ENCODE measurements at places on chromosomes 12 and 14.

- H3K4me1 ChIP-seq, result no peaks in the 10 kb centered on the region
- H3K27ac ChIP-seq, result no peak overlapping the region
- peaks cover 59% of the 10 kb centered on the region for H3K27me3 ChIP-seq
- no peak for DNase-seq
These were observed 147.6 kb downstream of the NDUFA12 start for GRCh38 chr12:94855853-94856252.

DNA sequence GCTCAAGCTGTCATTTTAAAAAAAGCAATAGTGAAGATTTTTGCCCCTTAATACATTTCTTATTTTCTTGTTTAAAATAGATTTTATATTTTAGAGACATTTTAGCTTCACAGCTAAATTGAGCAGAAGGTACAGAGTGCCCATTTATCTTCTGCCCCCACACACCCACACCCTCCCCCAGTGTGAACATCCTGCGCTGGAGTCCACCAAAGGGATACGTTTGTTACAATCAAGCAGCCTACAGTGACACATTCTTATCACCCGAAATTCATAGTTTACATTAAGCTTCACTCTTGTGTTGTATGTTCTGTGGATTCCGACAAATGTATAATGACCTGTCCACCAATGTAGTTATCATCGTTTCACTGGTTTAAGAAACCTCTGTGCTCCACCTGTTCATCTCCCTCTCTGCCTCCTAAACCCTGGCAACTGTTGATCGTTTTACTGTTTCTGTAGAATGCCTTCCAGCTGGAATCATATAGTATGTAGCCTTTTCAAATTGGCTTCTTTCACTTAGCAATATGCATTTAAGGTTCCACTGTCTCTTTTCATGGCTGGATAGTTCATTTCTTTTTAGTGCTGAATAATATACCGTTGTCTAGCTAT lies 91.0 kb upstream of the TRAF3 start:
- H3K4me1 ChIP-seq, result peaks cover 2% of the 10 kb centered on the region
- no peak overlapping the region for H3K27ac ChIP-seq

GRCh38 chr12:8637666-8638065 lies 25.0 kb downstream of the MFAP5 start:
- no peak overlapping the region for H3K4me3 ChIP-seq
- H3K36me3 ChIP-seq, result no peaks in the 10 kb centered on the region
- DNase-seq, result no peak

GRCh38 chr14:81275305-81276072 lies 54.7 kb upstream of the GTF2A1 start:
- DNase-seq, result no peak
- no peak overlapping the region for H3K27ac ChIP-seq
- H3K27me3 ChIP-seq, result peaks cover 21% of the 10 kb centered on the region
- H3K36me3 ChIP-seq, result no peaks in the 10 kb centered on the region
- H3K4me3 ChIP-seq, result no peak overlapping the region
- H3K4me1 ChIP-seq, result no peaks in the 10 kb centered on the region

DNA sequence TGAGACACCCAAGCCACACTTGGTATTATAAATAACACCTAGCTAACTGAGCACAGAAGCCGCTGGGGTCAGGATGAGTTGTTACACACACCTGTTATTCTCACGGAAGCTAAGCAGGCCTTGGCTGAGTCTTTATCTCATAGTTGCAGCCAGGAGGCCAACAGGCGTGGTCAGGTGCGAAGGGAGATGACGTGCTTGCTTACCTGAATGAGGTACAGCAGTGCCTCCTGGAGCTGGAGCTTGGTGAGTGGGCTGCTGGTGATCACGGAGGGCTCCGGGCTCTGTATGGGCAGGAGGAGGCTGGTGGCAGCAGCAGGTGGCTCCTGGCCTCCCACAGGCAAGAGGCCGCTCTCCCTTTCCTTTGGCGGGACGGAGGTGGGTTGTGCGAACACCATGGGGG lies 30.4 kb upstream of the CACNA2D4 start:
- no peaks in the 10 kb centered on the region for H3K27me3 ChIP-seq
- H3K4me3 ChIP-seq, result no peak overlapping the region
- no peak for DNase-seq
- H3K27ac ChIP-seq, result no peak overlapping the region
- H3K36me3 ChIP-seq, result peaks cover 72% of the 10 kb centered on the region

DNA sequence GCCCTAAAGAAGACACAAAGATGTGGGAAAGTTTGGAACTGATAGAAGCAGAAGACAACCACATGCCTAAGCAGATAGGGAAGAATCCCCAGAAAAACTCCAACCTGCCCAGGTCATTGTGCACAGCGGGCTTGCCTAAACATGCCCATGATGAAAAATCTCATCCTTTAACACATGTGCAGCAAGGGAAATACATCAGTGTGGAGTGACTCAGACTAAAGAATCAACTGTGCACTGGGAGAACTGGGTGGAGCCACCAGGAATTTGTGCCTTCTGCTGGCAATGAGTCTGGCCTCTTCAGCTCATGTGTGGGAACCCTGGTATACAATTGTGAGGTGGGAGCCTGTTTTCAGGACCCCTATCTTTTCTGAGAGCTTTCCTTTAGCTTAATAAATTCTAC lies 398.5 kb downstream of the FSCB start:
- no peaks in the 10 kb centered on the region for H3K36me3 ChIP-seq
- no peak for DNase-seq
- no peak overlapping the region for H3K4me3 ChIP-seq
- H3K27me3 ChIP-seq, result no peaks in the 10 kb centered on the region
- H3K27ac ChIP-seq, result no peak overlapping the region

GRCh38 chr12:78269620-78270019 lies 438.9 kb downstream of the NAV3 start:
- DNase-seq, result no peak
- no peak overlapping the region for H3K4me3 ChIP-seq
- no peaks in the 10 kb centered on the region for H3K36me3 ChIP-seq
- H3K4me1 ChIP-seq, result no peaks in the 10 kb centered on the region

- H3K4me1 ChIP-seq, result peaks cover 7% of the 10 kb centered on the region
- DNase-seq, result no peak
- no peak overlapping the region for H3K4me3 ChIP-seq
- H3K36me3 ChIP-seq, result peaks cover 2% of the 10 kb centered on the region
- no peaks in the 10 kb centered on the region for H3K27me3 ChIP-seq
- H3K27ac ChIP-seq, result no peak overlapping the region
These were observed 30.4 kb downstream of the CHST11 start for GRCh38 chr12:104486943-104487819.

- no peak overlapping the region for H3K4me3 ChIP-seq
- no peak for DNase-seq
- peaks cover 5% of the 10 kb centered on the region for H3K36me3 ChIP-seq
- no peak overlapping the region for H3K27ac ChIP-seq
These were observed 4.7 kb upstream of the KRT7 start for GRCh38 chr12:52228366-52228765.

DNA sequence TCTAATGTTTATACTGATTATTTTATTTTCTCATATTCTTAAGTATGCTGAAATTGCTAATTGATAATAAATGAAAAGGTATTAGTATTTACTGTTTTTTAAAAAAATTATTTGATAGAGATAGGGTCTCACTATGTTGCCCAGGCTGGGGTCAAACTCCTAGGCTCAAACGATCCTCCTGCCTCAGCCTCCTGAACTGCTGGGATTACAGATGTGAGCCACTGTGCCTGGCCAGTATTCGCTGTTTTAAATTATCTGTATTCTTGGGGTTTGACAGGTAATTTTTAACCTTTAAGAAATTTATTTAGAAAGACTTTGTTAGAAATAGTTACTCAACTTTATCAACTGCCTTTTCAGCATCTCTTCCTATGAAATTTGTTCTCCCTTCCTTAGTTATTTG lies 32.2 kb downstream of the RAN start:
- H3K4me3 ChIP-seq, result no peak overlapping the region
- no peaks in the 10 kb centered on the region for H3K36me3 ChIP-seq
- H3K4me1 ChIP-seq, result no peaks in the 10 kb centered on the region
- H3K27me3 ChIP-seq, result peaks cover 13% of the 10 kb centered on the region

DNA sequence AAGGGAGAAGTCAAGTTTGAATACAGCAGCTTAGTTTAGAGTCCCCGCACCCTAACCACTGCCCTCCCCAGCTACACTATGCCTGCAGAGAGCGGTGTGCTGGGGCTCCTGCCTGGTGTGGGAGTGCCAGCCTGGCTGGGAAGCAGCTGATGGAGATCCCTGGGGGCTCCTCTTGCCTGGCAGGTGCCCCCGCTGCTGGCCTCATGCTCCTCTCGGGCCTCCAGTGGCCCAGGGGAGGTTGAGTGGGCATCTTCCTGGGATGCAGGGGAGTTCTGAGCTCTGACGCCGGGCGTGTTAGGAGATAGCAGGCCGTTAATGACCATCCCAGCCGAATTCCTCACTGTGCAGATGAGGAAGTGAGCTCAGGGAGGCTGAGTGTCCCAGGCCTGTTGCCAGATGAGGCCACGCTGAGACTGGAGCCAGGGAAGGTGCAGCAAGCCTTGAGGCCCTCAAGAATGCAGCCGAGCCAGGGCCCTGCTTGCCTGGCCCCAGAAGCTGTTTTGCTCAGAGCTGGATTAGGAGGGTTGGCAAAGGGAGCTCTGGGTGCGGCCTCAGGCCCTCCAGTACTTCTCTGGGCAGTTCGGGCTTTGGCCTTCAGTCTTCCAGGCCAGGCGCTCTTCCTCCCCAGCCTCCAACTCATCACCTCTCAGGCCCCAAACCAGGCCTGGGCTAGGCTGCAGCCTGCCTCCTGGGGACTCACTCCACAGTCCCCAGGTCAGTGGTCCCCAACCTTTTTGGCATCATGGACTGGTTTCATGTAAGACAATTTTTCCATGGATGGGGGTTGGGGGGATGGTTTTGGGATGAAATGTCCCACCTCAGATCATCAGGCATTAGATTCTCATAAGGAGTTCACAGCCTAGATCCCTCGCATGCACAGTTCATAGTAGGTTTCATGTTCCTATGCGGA lies 6.6 kb upstream of the CYP46A1 start:
- no peak overlapping the region for H3K4me3 ChIP-seq
- no peaks in the 10 kb centered on the region for H3K27me3 ChIP-seq
- no peak for DNase-seq
- no peak overlapping the region for H3K27ac ChIP-seq

GRCh38 chr12:69030321-69030720 lies 97.3 kb upstream of the CPM start:
- no peaks in the 10 kb centered on the region for H3K36me3 ChIP-seq
- no peak overlapping the region for H3K27ac ChIP-seq
- H3K27me3 ChIP-seq, result no peaks in the 10 kb centered on the region
- peaks cover 5% of the 10 kb centered on the region for H3K4me1 ChIP-seq
- no peak overlapping the region for H3K4me3 ChIP-seq

GRCh38 chr12:12733118-12733517 lies 15.9 kb downstream of the CDKN1B start:
- peaks cover under 1% of the 10 kb centered on the region for H3K36me3 ChIP-seq
- H3K27me3 ChIP-seq, result no peaks in the 10 kb centered on the region
- no peak overlapping the region for H3K4me3 ChIP-seq
- peak overlapping the region; percentile 92 for H3K27ac ChIP-seq
- H3K4me1 ChIP-seq, result peaks cover 53% of the 10 kb centered on the region

DNA sequence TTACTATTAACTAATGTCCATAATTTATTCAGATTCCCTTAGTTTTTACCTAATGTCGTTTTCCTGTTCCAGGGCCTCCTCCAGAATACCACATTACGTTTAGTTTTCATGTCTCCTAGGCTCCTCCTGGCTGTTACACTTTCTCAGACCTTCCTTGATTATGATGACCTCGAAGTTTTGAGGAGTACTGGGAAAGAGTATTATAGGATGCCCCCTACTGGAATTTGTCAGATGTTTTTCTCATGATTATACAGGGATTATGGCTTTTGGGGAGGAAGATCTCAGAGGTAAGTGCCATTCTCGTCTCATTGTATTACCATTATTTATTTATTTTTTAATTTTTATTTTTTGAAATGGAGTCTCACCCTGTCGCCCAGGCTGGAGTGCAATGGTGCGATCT lies 17.7 kb upstream of the C1S start:
- peaks cover 5% of the 10 kb centered on the region for H3K27me3 ChIP-seq
- DNase-seq, result no peak
- peaks cover 8% of the 10 kb centered on the region for H3K4me1 ChIP-seq
- no peaks in the 10 kb centered on the region for H3K36me3 ChIP-seq

- H3K36me3 ChIP-seq, result no peaks in the 10 kb centered on the region
- peaks cover 4% of the 10 kb centered on the region for H3K27me3 ChIP-seq
- H3K27ac ChIP-seq, result no peak overlapping the region
- H3K4me1 ChIP-seq, result peaks cover 6% of the 10 kb centered on the region
These were observed 211.0 kb upstream of the NUDT4 start for GRCh38 chr12:93166541-93167307.

DNA sequence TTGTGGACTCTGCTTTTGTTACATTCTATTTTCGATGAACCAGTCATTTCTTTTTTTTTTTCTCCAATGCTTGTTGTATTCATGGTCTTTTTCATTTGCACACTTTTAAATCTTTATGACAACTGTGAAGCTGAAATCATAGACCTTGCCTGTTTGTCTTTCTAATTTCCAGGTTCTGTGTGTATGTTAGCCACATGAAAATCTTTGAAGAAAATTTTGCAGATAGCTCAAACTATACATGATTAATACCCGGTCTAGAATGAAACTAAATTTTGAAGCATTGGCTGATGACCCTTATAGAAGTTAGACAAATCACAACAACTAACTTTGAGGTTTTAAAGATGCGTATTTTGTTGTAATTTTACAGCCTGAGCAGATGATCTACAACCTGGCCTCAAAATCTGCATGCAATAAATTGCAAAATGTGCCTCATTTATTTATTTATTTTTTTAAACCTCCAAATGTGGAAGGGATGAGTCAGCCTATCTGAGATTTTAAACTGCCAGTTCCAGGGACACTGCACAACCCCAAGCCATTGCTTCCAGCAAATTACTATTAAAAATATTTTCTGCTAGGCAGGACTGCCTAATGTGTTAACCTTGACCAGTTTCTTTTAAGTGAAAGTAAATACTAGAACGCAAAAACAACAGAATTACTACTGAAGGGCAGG lies 96.3 kb upstream of the NAV3 start:
- no peak overlapping the region for H3K27ac ChIP-seq
- no peaks in the 10 kb centered on the region for H3K36me3 ChIP-seq
- peaks cover 14% of the 10 kb centered on the region for H3K4me1 ChIP-seq
- peaks cover 3% of the 10 kb centered on the region for H3K27me3 ChIP-seq
- H3K4me3 ChIP-seq, result no peak overlapping the region

DNA sequence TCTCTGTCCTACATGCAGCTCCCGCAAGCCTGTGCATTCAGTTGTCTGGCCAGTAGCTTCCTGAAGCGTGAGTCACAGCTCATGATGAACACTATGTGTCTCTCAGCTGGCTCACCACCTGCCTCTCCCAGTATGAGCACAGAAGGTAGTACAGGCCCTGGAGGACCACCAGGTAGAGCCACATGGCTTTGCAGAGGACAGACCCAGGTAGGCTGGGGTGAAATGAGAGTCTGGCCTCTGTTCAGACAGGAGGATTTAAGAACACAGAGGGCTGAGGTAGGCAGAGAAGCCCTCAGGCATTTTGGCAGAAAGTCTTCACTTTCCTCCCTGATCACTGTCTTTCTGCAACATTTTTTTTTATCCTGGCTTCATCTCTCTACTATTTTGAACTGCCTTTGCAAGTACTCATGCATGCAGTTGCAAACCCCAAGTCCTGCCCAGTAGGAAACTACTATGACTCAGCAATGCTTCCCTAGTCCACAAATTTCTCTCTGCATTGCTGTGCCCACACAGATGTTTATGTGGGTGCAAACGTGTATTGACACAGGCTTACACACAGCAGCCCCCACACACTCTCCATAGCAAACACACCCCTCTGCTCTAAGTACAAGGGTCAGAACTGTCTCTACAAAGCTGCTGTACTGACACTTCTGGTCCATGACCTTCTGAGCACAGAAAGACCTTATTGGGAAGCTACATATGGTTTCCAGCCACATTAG lies 7.2 kb upstream of the SDR9C7 start:
- H3K27ac ChIP-seq, result peak overlapping the region; percentile 48
- H3K36me3 ChIP-seq, result no peaks in the 10 kb centered on the region
- peaks cover 11% of the 10 kb centered on the region for H3K4me1 ChIP-seq

- no peaks in the 10 kb centered on the region for H3K27me3 ChIP-seq
- H3K36me3 ChIP-seq, result peaks cover 28% of the 10 kb centered on the region
- no peak overlapping the region for H3K4me3 ChIP-seq
- H3K4me1 ChIP-seq, result peaks cover 3% of the 10 kb centered on the region
These were observed 59.5 kb downstream of the BCAT1 start for GRCh38 chr12:24889411-24889810.

Measured in osteocyte (in vitro differentiated cells).